ENCODE measurements at places on chromosomes 13 and 19.

- no peak for DNase-seq
These were observed 222.4 kb downstream of the DACH1 start for GRCh38 chr13:71644579-71644978.

- DNase-seq: no peak
These were observed 27.4 kb downstream of the STARD13 start for GRCh38 chr13:33257841-33258807.

DNA sequence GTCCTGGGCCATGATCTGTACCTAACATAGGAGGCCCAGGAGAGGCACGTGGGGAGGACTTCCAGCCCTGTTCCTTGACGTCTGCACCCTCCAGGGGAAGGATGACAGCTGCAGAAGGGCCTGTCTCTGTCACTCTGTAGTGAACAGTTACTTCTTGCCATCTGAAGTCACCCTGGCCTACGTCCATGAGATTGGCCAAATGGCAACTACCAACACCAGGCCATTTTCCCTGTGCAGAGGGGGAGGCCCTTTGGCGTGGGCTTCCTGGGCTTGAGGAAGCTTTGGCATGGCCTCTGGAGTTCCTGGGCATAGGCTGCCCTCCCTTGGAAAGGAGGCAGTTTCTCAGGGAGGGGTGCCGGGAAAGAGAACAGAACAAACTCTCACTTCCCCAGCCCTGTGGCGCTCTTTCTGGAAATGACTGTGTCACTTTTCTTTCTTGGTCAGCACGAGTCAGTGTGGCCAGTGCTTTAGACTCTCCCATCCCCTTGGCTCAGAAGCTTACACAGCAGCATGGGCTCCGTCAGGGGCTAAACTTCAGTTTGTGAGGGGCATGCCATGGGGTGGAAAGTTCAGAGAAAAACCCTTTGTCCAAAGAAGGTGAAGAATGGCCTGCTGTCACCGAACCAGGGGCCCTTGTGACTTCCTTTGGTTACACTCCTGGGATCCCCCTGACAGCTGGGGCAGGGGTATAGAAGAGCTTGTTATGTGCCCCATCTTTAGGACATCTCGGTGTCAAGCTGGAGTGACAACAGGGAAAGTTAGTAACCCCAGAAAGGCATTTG is 5.3 kb downstream of the CARM1 start:
- peak; percentile 5 for DNase-seq

DNA sequence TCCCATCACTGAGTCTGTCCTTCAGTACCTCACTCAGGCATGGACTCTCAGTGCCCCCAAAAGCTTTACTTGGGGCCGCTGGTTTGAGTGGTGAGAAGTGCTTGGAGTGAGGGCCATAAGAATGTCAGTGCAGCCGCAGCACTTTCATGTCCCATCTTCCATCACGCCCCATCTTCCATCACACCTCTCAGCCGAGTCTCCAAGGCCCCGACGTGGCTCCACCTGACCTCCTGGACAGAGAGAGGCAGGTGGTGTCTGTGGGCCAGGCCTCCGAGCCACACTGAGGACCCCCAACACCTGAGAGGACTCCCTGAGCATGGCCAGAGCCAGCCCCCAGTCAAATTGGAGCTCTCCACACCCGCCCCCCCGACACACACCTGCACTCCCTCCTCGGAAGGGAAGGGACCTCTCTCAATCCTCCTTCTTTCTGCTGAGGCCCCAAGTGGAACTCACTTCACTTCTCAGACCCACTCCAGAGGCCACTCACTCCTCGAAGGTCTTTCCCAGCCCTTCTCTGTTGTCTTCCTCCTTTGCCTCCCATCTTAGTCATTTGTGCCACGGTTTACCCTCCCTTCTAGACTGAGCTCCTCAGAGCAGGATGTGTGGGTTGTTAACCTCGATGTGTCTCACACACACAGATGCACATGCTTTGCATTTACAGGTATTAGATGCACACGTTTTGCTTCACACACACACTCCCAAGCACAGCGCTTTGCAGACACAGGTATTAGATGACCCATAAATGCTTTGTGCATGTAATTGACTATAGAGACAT is 65.7 kb upstream of the ATP12A start:
- DNase-seq: no peak

All from stimulated activated CD8-positive, alpha-beta memory T cell treated with anti-CD3 and anti-CD28 coated beads, Interleukin-2, amount 100 ng/mL, for 48 hours (primary cell).